Nephron progenitor cell (in vitro differentiated cells): ENCODE measurements at places on chromosomes 6 and 20.
A peak's percentile ranks its signal among the peaks of the same experiment; 100 is the strongest.

DNA sequence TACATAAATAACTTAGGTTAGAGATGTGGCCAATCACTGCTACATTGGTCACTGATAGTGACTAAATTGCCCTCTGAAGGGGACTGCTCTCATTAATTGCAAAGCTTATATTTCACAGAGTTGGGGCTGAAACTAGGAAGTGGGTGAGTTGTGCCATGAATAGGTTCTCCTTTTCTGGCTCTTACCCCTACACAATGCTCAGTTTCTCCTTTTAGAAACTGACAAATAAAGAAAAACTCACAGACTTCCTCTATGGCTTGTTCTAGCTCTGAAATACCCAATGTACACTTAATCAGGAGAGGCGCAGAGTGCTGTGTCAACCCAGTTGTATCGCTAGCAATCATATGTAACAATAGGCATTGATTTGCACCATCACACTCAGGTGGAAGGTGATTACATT lies 41.2 kb upstream of the PROKR2 start:
- DNase-seq = no peak

- DNase-seq = no peak
Measured at GRCh38 chr6:168037856-168038255, 40.4 kb downstream of the KIF25 start.

GRCh38 chr6:39411465-39411864 lies 89.0 kb upstream of the KCNK16 start:
- no peak for DNase-seq

DNA sequence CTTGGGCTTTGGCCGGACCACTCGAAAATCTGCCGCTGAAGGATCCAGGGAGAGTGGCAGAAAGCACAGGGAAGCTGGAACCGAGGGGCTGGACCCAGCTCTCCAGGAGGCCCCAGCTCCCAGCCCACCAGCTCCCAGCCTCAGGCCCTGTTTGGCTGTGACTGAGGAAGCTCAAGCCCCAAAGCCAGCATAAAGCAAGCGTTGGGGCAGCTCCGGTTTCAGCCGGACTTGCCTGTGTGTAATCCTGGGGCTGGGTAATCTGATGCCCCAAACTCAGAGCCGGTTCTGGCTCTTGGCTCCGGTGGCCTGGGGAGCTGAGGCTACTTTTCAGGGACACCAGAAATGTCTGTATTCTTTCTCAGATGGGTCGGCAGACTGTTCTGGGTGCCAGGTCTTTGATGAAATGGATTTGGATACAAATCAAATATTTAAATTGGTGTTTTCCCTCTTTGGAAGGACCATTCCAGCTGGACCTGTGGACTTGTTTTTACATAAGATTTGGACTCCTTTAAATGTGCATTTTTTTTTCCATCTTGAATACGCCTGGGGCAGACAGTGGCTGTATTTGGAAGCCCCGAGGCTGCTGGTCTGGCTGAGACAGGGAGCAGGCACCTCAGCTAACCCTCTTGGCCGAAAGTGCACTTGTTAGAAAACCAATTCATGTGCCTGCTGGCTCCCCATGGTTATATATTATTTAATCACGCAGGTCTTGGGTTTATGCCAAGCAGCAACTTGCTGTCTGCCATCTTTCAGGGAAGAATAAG lies 29.7 kb downstream of the RPP40 start:
- peak; percentile 65 for DNase-seq

GRCh38 chr6:105045526-105045925 lies 88.6 kb downstream of the LIN28B start:
- DNase-seq = no peak

- no peak for DNase-seq
Measured at GRCh38 chr20:59819496-59820203, 113.8 kb downstream of the SYCP2 start.

DNA sequence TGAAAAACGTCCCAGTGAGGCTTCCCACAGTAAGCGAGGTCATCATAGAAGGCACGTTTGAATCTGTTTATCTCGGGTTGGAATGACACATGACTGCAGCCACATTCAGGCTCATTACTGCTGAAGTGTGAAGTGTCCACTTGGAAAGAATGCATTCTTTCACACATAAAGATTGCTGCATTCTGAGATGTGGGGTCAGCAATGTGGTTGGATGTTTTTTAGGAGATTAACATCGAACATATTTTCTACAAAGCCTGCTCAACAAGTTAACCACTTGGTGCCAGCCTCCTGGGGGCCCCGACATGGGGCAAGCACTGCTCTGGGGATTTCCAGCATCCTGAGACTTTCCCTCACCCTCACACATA lies 79.9 kb downstream of the BMP6 start:
- DNase-seq = no peak

DNA sequence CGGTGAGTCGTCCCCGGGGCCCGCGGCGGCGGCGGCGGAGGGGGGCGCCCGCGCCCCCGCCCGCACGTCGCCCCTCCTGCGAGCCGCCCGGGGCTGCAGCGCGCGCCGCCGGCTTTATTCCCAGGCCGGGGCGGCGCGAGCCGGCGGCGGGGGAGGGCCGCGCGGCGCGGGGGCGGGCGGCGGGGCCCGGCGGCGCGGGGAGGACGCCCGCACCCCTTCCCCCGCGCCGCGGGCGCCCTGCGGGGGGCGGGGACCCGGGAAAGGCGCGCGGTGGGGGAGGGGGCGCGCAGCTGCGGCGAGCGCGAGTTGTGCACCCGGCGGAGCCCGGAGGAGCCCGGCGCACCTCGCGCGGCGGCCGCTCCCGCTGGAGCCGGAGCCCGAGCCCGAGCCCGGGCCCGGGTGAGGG lies 646 bp downstream of the HMGA1 start:
- DNase-seq = peak; percentile 56

GRCh38 chr6:32177183-32177787 lies 920 bp upstream of the RNF5 start:
- peak; percentile 46 for DNase-seq

DNA sequence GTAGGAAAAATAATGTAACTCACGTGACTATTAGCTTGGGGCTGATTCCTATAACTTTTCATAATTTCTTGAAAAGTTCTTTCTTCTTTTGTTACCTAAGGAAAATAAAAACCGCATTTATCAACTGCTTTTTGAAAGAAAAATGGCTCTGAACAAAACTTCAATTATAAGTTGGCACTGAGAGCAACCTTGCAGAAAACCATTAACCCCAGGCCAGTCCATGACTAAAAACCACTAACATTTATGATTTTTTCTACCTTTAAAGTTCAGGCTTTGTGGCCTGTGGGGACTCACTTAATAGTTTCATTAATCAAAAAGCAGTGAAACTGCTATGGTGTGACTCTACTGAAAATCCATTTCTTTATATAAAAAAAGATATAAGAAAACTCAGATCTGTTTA lies 69.1 kb upstream of the SAMHD1 start:
- DNase-seq = no peak

DNA sequence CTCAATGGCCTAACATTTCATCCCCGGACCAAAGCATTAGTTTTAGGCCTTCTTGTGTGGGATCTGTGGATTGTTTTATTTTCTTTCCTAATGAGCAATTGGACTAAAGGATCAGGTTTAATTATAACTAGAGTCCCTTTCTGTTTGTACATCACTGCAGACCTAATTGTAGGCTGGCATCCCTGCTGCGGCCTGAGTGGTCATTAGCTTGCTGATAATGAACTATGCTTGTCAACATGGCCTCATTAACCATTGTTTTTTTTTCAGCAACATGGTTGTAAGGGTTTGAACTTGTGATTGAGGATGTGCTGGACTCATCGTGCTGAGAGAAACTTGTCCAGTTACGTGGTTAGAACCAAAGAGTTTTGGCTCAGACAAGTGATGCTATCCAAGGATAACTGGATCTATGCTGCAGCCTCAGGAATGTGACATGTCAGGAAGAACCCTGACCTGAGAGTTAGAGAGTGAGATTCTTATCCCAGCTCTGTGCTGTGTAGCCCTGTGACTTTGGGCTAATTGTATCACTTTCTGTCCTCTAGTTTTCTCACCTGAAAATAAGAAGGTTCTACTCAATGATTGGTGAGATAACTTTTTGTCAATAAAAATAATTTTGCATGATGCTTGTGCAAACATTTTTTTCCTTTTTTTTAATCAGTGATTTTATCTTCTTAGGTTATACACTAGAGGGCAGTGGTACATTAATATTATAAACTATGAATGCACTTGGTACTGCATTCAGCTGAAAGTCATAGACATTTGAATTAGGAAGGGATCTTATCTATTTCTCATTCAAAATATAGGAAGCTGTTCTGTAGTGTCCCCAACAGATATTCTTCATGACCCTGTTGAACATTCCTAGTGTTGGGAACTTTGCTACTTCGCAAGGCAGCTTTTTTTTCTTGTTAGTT lies 140.9 kb downstream of the RNF144B start:
- DNase-seq = no peak

DNA sequence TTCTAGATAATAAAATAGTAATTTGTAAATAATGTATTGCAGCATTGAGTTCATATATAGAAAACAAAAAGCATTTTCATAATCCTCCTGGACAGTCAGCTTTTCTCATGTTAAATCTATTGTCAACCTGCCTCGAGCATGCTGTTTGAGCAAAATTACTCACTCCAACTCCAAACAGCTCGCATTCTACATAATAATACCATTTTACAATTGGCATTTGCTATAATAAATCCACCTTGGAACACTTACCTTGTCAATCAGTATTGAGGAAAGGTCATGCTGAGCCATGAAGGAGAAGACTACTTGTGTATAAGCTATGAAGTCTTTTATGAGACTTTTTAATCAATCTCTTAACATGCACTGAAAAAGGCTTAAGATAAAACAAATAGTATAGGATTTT lies 682.6 kb downstream of the CBLN4 start:
- DNase-seq = no peak

DNA sequence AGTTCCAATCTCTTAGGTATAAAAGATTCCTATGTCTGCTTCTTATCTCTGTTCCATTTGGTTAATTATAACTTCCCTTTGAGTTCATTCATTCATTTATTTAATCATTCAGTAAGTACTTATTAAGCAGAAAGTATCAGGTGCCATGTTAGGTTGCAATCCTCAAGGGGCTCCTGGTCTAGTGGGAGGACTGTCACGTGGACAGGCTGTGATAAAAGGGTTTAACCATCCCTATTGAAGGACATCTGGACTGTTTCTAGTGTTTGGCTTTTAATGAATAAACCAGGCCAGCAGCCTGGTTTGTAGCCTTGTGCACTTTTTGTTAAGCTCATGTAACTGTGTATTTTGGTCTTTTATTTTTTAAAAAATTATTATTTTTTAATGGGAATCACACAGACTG lies 162.1 kb upstream of the OGFRL1 start:
- no peak for DNase-seq

- no peak for DNase-seq
Measured at GRCh38 chr6:157763129-157763903, 59.7 kb upstream of the SNX9 start.

DNA sequence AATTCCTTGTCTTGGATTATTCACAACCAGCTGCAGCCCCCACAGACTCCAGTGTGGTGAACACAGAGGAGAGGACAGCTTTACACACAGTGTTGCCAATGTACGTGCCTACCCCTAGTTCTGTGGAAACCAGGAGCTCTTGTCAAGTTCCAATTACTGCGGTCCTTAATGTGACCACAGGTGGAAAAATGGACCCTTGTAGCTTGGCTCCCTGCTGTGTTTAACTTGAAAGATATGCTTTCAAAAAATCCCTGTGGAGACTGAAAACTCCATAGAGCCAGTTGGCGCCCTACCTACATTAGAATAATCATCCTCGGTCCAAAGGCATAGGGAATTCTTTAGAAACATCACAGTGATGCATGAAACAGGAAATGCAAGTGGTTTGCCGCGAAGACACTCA lies 118.3 kb upstream of the SLC22A23 start:
- no peak for DNase-seq

- no peak for DNase-seq
Measured at GRCh38 chr6:166610069-166610468, 17.0 kb downstream of the RPS6KA2 start.

GRCh38 chr6:133432021-133432989 lies 191.1 kb downstream of the EYA4 start:
- peak; percentile 15 for DNase-seq

DNA sequence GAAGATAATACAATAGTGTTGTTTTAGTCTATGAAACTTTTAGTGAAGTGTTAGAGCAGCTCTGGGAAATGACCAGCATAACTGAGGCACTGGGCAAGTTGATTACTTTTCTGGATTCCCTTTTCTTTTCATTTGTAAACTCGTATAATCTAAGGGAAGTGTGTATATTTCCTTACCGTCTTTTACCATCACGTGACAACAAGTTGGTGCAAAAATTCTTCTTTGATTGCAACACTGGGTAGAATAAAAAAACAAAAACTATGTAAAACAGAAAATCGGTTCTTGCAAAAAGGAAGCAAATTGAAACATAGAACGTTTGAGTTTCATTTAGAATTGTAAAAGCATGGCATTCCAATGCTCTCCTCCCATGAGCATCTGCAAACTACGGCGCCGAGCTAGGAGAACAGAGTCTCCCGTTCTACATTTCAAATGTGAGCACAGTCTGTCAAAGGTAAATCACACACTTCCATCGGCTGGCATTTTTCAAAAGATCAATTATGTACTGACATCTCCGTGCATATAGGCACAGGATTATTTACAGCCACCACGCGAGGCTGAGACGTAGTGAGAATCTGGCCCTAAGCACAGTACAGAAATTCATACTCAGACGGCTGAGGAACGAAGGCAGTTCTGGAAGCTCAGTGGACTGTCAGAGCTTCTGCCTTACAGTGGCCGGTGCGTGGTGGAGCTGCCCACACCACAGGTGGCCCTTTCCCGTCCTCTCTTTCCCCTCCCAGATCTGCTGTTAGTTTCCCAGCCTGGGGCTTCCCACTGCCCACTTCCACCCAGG lies 314.0 kb downstream of the BMP7 start:
- no peak for DNase-seq

- DNase-seq = no peak
Measured at GRCh38 chr6:157659536-157660271, 163.3 kb upstream of the SNX9 start.

GRCh38 chr20:32142991-32143390 lies 33.5 kb downstream of the TM9SF4 start:
- DNase-seq = no peak

- no peak for DNase-seq
Measured at GRCh38 chr6:39669973-39670342, 55.2 kb downstream of the KIF6 start.

- DNase-seq = no peak
Measured at GRCh38 chr20:51388756-51389542, 153.6 kb downstream of the NFATC2 start.

DNA sequence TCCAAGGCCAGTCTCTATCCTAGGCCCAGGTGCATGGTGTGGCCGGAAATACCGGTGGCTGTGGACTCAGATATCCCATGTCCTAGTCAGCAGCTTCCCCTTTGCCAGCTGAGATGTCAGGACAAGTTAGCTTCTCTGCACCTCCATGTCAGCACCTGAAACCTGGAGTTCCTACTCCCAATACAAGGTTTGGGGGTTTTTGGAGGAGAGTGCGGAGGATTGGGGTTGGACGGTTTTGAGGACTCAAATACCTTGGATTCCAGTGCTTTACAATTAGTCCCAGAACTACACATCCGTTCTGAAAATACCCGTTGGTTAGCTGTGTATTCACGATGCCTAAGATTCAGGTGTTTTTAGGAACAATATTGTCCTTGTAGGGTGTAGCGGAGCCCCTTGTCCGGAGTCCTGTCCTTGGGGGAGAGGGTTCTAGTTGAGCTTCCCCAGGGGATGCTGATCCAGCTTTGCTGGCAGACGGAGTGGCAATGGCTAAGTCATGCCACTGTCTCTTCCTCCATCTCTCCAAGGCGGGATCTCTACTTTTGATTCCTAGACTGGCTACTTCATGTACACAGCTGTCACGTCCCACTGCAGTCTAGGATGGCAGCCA lies 45.0 kb downstream of the ADNP start:
- no peak for DNase-seq

- peak; percentile 22 for DNase-seq
Measured at GRCh38 chr6:151276112-151276740, 36.5 kb downstream of the AKAP12 start.
